ENCODE measurements at places on chromosomes 3 and 15.

- no peak for DNase-seq
Measured at GRCh38 chr3:11356269-11356668, 84.1 kb downstream of the ATG7 start.

- DNase-seq = no peak
Measured at GRCh38 chr3:49198161-49198560, 26.8 kb downstream of the KLHDC8B start.

- DNase-seq = no peak
Measured at GRCh38 chr15:48176112-48176511, 2.0 kb downstream of the MYEF2 start.

GRCh38 chr15:25055356-25056068, 100.7 kb downstream of the SNRPN start:
- no peak for DNase-seq

DNA sequence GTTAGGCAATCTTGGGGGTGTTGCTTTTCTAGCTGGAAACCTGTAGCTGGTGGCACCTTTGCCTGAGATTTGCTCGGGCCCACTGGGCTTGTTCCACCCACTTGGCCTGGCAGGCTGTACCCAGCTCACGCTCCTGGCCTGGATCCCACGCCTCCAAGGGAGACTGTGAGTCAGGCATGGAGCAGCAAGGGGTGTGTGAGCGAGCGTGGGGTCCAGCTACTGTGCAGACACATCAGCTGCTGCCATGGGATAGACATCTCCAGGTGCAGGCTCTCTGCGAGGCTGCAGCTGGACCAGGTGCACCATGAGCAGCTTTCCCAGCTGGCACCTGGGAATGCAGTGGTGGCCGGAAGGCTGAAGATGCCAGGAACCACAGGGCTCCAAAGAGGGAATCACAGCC, 36.0 kb downstream of the NR1D2 start:
- DNase-seq = no peak

DNA sequence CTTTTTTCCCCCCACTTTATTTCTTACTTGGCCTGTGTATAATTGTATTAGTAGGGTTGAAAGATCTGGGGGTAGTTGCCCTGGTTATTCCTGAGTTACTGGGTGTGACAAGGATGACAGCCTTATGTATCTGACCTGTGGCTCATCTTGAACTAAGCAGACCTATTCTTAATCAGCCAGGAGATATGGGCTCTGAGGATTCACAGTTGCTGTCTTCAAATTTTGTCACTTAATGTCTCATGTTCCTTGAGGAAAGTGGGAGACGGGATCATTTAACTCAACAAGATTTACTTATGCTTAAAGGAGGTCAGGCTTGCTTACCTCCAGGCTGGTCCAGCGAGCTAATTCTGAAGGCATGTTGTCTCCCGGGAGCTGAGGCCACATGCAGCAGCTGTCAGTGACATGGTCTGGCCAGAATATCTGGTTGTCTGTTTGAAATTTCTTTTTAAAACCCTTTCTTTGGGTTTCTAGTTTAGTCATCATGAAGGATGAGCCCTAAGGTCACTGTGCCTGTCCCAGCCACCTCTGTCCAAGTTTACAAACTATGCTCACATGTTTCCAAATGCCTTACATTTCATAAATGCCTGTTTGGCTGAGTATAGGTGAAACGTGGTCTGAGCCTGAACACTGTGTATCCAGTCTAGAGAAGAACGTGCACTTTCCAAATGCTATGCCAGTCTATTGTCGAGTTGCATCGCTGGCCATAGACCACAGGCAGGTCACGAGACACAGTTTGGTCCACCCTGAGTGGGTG, 26.8 kb downstream of the LRTM1 start:
- no peak for DNase-seq

DNA sequence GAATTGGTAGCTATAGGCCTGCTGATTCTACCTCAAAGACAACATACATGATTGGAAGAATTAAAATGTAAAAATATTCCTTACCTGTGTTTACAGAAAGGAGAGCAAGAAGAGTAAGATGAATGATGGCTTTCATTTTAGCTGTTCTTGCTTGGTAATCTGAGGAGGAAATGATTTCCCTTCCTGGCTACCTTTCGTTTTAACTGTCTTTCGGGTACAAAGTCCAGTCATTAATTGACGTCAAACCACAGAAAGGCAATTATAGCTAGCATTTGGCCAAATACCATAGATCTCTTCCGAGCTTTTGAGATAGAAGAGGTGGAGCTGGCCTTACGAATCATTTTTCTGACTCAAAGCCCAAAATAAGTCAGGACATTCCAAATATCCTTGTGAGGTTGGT, at the start of gene MUC13:
Gene MUC13 (minus strand): TSS at position 175 of the 400 bp plus-strand sequence. CDS start 39 bp downstream, at position 136.
- DNase-seq = no peak

DNA sequence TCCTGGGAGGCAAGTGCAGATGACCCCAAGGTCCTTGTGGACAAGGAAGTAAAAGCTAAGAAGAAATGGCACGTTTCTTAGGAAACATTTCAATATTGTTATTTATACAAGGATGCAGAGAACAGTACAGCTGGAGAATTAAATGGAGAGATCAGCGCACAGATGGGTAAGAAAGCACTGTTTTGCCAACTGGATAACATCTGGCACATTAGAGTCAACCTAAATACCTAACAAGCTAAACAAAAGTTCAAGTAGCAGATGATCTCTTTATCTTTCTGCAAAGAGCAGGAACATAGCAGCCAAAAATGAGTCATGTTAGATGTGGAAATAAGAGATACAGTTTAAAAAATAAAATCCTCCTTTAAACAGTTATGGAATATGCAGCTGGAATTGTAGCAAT, 15.7 kb upstream of the DPPA4 start:
- DNase-seq = no peak

All from stimulated activated CD4-positive, alpha-beta T cell treated with anti-CD3 and anti-CD28 coated beads, TNF-alpha, amount 100 ng/mL, for 48 hours (primary cell).